ENCODE measurements at places on chromosomes 3 and 15.

GRCh38 chr3:10553591-10554235 lies 48.3 kb upstream of the ATP2B2 start:
- DNase-seq, result peak; percentile 65

DNA sequence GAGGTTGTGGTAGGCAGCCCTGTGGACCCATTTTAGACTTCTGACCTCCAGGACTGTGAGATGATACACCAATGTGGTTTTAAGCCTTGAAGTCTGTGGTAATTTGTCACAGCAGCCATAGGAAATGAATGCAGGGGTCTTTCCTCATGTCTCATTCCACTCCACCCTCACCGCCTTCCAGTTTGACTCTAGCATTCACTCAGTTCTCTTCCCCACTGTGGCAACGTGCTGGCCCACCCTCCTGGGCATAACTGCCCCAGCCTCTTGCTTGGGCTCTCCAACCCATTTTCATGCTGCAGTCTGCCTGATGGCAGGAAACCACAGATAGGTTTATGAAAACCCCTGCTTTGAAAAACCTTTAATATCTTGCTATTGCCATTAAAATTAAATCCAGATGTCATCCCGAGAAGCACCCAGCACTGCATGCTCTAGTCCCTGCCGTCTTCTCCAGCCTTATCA lies 7.3 kb upstream of the TRNT1 start:
- DNase-seq, result no peak

DNA sequence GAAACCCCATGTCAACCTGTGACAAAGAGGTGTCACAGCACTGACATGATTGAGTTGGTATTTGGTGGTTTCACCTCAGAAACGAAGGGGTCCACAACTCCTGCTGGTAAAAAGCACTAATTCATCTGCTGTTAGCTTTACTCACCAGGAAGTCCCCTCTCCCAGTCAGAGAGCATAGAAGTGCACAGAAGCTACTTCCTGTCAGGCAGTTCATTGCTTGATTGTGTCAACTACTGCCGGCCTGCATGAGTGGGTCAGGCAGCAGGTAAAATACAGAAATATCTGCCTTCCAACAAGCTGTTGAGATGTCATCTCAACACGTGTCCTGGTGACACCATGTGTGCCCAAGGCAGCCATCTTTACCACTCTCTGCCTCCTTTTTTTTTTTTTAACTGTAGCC lies 596.6 kb upstream of the NR2F2 start:
- no peak for DNase-seq

DNA sequence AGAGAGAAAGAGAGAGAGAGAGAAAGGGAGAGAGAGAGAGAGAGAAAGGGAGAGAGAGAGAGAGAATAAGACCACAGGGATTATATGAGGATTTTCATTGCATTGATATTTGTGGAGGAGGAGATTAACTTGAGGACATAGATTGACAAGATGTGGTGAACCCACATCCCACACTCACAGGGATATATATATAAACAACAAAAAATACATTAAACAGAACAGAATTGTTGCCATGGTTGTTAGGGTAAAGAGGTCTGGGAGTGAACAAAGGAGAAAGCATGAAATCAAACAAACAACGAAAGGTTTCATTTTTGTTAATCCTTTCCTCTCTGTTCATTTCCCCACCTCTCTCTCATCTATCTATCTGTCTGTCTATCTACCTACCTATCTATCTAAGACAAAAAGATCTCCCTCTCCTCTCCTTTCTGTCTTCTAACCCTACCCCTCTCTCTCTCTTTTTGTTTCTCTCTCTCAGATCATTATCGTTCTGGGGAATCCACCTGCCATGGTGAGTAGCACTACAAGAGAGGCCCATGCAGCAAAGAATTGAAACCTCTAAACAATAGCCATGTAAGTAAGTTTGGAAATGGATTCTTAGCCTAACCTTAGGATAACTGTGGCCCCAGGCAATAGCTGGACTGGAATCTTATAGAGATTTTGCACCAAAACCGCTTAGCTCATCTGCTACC lies 280.9 kb downstream of the RAP2B start:
- DNase-seq, result no peak

GRCh38 chr3:61417352-61417751 lies 144.0 kb upstream of the PTPRG start:
- DNase-seq, result no peak

DNA sequence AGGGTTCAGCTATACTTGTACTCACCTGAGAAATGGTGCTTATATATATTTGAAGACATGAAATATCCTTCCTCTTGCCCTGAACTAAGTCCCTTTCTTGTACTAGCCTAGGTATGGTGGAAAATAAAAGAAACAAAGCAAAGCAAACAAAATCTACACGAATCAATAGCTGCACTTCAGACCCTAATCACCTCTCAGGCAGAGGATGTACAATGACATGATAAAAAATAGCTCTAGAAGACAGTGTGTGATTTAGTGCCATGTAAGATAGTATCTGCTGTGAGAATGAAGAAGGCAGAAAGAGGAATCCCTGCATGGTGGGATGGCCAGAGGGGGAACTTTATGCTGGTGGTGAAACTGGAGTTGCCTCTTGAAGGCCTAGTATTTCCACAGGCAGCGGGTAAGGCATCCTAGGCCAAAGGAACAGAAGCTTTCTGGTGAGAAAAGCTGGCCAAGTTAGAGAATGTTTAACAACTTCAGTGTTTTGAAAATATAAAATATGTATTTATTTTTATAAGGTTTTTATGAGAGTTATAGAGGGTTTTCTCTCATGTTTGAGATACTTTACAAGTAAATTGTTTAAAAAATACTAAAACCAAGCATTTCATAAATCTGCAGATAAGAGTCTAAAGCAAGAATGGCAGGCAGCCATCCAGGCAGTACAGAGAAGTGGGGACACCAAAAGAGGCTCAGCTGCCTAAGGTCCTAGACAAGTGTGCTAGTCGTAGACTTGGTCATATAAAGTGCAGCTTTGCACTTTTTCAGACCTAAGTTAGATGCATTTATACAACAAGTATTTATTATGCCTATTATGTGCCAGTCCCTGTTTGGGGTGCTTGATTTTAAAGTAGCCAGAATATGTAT lies 14.9 kb downstream of the LEKR1 start:
- DNase-seq, result no peak

DNA sequence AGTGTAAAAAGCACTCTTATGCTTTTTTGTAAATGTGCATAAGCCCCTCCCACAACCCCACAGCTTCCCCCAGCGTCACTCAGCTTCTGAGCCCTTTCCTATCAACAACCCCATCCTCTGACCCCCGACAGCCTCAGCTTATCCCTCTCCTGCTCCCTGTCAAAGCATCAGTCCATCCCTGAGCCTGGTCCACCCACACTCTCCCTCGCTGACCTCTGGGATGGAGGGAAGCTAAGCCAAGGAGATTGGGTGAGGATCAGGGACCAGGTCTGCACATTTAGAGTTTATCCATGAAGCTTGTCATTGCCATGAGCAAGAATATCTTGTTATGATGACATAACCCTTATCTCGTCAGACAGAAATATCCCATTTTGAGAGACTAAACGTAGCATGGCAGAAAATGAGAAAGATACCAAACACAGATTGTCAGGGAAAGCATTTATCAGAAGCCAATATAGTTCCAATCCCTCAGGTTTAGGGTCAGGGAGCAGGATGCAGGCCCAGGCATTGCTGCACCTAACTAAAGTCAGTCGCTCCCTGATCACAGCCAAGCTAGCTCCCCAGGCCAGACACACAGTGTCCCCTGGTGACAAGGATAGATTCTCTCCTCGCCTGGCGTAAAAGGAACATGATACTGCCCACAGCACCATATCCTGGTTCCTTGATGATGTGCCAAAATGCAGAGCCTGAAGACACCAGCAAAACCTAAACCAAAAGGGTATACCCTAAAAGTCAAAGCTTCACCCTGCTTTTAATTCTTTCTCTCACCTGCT lies 66.9 kb downstream of the DCLK3 start:
- no peak for DNase-seq

GRCh38 chr3:94019659-94020058 lies 8.7 kb downstream of the STX19 start:
- no peak for DNase-seq

DNA sequence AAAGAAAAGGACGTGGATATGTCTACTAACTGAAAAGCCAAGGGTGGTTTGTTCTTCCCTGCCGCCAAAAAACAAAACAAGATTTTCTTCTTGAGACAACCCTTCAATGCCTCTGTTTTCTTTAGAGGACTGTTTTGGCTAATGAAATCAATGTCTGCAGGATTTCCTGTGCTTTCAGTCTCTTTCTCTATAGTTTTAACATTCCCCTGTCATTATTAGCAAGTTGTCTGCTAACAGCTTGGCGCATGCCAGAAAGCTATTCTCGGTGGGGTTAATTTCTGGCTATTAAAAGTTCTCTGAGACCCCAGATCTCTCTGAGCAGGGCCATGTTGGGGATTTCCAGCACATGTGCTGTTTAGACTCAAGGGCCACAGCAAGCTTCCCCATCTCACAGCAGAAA lies 56.7 kb downstream of the ITPR1 start:
- DNase-seq, result no peak

DNA sequence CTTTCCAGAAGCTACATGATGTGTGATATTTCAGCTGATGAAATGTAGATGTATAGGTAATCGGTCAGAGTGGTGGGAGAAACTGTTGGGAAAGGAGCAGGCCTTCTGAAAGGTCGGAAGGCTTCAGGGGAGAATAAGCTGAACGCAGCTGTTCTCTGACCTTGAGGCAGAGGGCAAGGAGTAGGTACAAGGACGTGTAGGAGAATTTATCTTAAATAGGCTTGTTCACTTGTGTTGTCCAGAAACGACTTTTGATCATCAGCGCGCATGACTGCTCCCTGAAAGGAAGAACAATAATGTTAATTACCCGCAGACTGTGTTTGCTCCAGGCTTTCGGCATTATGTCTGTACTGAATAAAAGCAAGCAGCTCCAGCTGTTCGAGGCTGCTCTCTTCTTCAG lies 39.6 kb downstream of the GPR160 start:
- DNase-seq, result no peak

- DNase-seq, result no peak
Observed at GRCh38 chr15:38876621-38877020, 312.0 kb upstream of the RASGRP1 start.

DNA sequence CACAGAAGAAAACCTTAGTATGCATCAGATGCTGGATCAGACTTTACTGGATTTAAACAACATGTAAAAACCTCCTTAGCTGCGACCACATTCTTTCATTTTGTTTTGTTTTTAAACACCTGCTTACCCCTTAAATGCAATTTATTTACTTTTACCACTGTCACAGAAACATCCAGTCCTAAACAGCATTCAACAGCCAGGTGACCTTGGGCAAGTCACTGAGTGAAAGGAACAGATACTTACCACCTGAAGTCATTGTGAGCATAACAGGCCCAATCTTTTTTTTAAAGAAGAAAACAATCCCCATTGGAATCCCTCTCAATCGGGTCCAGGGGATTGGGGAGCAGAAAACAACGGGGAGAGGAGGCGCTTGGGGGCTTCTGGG lies 390 bp downstream of the STARD5 start:
- DNase-seq, result no peak

GRCh38 chr3:132161608-132162007 lies 126.8 kb upstream of the CPNE4 start:
- no peak for DNase-seq

- no peak for DNase-seq
Observed at GRCh38 chr3:181730934-181731333, 19.2 kb downstream of the SOX2 start.

GRCh38 chr15:91522605-91523332 lies 330.7 kb upstream of the SLCO3A1 start:
- no peak for DNase-seq

DNA sequence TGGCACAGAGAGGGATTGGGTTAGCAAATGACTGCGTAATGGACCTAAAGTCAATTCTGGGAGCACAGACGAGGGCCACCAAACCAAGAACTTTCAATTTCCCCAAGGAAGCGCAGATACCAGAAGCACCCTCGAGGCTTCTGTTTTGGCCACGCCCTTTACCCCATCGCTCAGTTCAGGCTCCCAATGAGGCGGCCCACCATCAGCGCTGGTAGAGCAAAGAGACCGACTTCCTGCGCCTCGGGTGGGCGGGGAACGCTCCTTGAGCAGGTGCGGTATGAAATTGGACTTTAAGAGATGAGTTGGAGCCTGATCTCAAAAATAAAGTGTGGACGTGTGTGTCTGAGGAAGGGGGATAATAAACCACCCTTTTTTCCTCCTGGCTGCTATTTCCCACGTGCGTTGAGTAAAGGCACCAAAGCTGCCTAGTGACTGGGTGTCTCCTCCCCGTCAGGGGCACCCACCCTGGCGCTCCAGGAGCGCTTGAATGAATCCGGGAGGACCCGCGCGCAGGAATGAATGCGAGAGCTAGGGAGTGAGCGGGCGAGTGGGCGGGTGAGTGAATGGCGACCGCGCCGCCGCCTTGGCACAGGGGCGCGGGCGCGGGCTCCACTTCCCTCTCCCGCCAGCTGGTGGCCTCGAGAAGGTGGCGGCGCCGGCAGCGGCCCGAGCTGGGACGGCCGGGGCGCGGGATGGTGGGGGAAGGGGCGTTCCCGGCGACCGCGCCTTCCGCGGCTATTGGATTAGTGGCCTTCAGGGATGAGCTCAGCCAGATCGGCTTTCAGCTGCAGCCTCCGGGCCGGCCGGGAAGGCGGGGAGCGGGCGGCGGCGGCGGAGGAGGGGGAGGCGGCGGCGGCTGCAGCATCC lies at the start of gene SPSB4:
SPSB4 (plus strand) TSS at position 772 of the 867 bp plus-strand sequence. CDS start 14,758 bp downstream, outside the sequence.
- DNase-seq, result peak; percentile 85

GRCh38 chr15:57591822-57592367 lies at the start of gene MYZAP:
Gene MYZAP (plus strand): TSS chr15:57591904. CDS start chr15:57592035, 131 bp downstream.
- peak; percentile 6 for DNase-seq

DNA sequence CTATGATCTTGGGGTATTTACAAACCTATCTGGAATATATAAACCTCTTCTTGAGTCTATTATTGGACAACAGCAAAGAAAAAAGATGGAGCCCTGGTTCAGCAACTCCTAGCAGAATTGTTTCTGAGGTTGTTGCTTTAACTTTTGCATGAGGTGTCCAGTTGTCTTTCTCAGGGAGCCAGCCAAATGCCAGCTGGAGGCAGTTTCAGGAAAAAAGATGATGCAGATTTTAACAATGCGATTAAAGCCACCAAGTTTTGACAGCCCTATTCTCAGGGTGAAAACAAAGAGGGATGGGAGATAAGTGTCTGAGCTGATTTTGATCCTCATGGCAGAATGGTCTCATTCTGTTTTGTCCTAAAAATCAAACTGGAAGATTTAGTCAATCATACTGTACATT lies 181.6 kb upstream of the RASGRP1 start:
- DNase-seq, result no peak

DNA sequence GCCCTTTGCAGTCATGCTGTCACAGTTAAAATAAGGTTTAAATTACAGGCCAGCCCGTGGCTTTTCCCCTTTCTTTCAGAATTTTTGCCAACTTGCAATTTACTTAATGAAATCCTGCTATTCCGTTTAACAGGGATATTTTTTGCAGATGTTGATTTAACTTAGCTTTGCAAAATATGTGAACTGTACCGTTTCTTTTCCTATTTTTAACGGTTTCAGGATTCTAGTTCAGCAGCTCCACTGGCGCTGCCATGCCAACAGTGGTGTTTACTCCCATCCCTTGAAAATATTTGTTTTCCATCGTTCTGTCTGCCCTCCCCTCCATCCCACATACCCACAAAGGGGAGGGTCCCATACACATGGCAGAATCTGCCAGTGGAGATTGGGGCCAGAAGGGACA lies 54.3 kb downstream of the SMAD6 start:
- DNase-seq, result no peak
